ENCODE measurements at places on chromosomes 11 and 22.

DNA sequence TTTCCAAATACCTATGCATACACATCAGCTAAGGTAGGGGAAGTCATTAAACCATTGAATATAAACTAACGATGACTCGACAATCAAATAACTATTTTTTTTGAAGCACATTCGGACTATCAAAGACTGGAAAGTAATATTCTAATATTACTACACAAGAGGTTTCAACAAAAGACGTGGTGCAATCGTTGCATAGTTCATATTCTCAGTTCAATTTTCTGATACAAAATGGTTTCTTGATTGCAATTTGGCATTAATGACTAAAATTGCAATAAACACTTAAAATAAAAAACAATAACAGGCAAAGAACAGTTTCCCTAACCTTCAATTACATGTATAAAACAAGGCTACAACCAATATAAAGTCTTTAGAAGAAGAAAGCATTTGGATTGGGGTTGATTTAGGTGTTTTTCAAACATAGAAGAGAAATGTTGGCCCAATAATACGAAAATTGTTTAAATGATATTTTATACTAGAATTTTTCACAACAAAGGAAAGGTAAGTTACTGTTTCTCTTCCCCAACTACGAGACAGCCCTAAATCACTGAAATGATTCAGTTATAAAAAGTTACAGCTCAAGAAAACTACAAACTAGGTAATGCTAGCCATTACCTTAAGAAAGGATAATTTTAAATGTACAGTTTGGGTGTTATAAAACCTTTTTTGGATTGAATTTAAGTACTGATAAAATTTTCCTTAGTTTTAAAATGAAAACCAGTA is 17.6 kb downstream of the BLID start:
- DNase-seq = no peak

GRCh38 chr11:61065955-61066638 is 36.2 kb upstream of the CD5 start:
- no peak for DNase-seq

- DNase-seq = peak; percentile 54
Measured at GRCh38 chr11:76806131-76806530, 23.0 kb downstream of the TSKU start.

DNA sequence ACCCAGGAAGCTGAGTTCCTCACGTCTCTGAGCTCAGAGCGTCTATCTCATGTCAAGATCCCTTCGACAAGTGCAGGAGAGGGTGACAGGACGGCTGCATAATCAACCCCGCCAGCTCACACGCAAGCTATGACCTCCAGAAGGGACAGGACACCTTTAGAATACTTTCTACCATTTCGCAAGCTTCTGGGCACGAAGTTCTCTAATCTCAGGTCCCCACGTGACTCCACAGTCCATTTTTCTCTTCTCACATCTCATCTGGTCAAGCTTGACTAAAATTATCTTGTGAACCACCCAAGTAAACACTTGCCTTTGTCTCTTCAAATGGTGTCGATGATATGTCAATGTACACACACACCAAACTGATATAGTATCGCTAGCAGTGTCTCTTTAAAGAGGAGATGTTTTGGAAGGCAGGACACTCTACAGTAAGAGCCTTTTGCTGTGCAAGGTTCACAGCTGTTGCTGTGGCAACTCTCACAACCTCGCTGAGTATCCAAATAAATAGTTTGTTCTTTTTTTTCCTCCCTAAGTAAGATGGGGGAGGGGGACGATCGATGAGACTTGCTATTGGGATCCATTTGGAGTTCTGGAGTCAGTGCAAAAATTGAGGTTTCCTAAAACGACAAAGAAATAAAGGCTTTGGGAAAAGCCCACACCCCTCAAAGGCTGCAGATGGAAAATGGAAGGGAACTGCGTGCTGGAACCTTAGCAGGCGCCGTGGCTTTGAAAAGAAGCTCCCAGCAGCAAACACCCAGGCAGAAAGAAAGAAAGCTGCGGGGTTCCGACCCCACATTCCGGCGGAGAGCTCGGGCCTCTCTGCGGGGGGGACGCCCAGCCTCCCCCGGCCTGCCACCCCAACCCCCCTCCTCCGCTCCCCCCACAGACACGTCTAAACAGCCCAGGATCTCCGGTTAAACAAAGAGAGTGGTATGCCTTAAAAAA is 215.4 kb upstream of the UBASH3B start:
- peak; percentile 76 for DNase-seq

DNA sequence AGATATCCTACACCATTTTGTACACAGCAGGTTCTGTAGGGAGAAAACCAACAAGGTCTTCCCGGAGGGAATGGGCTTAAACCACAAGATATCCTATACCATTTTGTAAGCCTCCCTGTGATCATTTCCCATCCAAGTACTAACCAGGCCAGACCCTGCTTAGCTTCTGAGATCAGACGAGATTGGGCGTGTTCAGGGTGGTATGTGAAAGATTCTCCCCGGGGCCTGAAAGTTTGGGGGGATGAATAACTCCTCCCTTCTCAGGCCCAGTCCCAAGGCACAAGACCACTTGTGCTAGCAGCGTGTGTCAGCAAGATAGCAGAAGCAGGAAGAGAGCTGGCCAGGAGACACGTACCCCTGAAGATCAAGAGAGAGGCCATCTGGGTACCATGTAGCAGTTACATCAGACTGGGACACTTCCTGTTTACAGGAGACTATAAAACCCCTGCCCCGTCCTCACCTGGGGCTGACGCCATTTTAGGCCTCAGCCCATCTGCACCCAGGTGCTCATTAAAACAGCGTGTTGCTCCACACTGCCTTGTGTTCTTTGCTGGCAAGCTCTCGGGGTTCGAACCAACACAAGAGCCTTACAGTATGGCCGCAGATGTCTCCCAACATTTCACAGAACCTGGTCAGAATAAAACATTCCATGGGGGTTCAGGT is 17.3 kb downstream of the MIF start:
- DNase-seq = no peak

- DNase-seq = no peak
Measured at GRCh38 chr11:30172883-30173311, 57.9 kb upstream of the FSHB start.

DNA sequence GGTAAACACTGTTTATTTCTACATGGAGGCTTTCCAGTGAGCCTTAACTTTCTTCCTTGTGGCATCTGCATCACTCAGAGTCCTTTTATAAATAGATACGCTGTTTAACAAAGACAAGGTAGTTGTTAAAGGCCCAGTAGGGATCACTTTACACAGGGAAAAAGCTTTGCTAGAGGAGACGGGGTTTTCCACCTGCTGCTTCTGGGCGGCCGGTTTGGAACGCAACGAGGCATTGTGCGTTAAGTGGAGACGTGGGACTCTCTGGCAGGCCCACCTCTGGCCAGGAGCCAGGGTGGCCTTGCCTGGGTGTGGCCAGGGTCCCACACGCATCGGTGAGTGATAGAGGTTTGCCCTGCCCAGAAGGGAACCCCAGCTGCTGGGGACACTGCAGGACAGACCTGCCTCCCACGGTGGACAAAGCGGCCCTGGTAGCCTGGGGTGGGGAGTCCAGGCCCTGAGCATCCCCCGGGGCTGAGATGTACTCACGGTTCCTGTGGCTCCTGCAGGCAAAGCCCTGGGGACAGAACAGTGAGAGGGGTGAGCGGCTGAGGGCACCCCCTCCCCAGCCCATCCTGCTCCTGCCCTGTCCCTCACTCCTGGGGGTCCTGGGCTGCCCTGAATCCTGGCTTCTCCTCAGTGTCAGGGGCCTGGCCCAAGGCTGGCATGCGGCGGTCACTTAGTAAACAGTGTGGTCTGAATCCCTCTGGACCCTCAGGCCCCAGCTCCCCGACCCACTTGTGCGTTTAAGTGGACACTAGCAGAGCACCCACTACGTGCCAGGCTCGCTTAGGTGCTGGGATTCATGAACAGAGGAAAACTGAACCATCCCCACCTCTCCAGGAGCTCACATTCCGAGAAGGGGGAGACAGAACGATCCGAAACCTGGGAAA is 4.2 kb downstream of the IL17REL start:
- DNase-seq = no peak

- DNase-seq = no peak
Measured at GRCh38 chr11:130413405-130414106, 14.9 kb downstream of the ADAMTS8 start.

GRCh38 chr11:78359921-78360320 is 57.7 kb downstream of the GAB2 start:
- DNase-seq = no peak

GRCh38 chr11:127803755-127804154 is 783.6 kb downstream of the ETS1 start:
- DNase-seq = no peak
